ENCODE measurements at places on chromosomes 6 and 20.
A peak's percentile ranks its signal among the peaks of the same experiment; 100 is the strongest.

GRCh38 chr6:28542440-28543296, 17.0 kb downstream of the GPX5 start:
- DNase-seq: peak; percentile 84

DNA sequence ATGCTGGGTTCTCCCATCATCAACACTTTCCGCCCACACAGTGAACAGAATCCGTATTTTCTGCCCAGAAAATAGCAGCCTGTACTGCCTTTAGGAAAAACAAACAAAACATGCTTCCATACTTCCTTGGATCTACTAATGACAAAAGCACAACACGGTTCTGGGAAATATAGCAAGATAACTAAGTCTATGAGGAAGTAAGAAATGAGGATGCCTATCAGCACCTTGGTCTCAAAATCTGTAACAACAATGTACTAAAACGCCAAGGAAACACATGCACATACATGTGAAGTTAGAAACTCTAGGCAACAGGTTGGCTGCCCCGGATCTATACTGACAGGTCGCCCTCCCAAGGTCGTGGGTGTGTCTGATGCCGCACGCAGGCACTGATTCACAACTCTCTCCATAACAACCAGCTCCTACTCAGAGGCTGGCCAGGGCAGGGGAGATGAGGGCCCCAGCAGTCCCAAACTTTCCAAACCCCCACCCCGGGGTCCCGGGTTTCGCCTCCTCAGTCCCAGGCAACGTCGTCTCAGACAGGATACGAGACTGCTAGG, 710 bp downstream of the BTBD9 start:
- DNase-seq: no peak

GRCh38 chr6:13507306-13507860, 20.0 kb upstream of the GFOD1 start:
- DNase-seq: no peak

DNA sequence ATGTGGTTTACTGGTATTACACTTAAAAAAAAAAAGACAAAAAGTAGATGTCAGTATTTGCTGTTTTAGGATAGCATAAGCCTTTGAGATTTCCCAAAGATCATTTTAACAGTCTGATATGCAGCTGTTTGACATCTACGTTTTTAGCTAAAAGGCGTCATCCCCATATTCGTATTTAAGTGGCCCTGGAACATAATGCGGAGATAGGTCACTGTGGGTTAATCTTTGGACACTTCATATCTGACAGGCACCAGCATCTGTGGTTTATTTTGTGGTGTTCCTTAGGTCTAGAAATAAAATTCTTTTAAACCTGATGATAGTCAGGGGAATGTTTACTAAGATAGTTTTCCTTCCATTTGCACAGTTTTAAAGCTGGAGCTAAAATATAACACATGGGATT, 313.7 kb downstream of the SOX4 start:
- DNase-seq: no peak

GRCh38 chr6:53629862-53630532, 35.6 kb downstream of the KLHL31 start:
- no peak for DNase-seq

- DNase-seq: no peak
Observed at GRCh38 chr6:33170176-33171015, 21.9 kb downstream of the COL11A2 start.

- DNase-seq: no peak
Observed at GRCh38 chr6:21595285-21596144, 2.0 kb downstream of the SOX4 start.

DNA sequence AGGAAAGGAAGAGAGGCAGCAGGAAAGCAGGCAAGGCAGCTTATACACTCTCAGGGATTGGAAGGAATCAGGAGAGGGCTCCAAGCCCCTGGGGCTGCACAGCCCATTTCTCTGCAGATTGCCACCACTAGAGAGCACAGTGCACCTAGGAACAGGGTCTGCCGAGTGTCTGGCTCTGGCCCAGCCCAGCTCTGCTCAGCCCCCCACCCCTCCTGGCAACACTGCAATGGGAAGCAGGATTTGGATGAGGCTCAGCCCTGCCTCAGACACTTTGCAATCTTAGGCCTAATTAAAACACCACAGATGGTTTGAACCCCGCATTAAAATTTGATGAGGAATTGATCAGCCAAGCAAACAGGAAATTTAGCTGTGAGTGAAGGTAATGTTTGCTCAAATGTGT, 252.7 kb downstream of the DHX35 start:
- no peak for DNase-seq

DNA sequence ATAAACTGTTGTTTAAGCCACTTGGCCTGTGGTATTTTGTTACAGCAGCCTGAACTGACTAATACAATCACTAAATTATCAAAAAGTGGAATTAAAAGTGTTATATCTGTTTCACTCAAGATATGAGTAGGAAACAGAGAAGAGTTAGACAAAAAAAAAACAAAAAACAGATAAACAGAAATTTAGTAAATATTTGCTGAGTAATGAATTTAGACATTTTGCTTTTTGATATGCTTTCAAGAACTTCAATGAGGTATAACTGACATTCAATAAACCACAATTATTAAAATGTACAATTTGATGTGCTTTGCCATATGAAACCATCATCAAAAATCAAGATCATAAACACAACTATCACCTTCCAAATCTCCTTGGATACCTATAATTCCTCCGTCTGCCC, 369.2 kb downstream of the PAX1 start:
- DNase-seq: no peak

DNA sequence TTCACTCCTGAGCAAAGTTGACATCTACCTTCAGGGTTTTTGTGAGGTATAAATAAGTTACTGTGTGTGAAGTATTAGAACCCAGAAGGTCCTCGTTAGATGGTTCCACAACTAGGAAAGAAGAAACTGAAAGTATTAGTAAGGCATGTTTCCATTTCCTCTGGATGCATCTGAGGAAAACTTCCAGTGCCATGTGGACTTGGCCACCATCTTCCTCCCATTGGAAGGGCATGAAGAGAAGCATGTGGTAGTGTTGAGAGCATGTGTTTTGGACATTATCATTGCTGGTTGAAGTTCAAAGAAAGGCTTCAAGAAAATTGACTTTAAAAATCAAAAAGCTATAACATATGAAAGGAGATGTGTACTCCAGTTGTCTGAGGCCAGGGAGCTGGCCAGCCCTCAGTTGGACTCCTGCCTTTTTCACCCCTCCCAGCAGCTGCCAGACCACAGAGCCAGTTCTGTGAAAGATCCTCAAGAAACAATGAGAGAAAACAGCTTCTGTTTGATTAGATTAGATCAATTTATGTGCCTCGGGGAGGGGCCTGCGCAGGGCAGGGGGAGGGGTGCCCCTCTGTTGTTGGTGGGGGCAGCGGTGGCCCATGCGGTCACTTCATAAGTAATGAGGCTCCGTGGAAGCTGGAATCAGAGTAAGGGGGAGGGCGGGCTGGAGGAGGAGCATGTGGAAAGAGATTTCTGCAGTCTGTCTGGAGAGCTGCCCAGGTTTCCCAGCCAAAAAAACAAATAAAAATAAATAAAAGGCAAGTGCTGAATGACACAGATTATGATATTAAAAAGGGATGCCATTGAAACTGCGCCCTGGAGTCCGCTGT, 154.0 kb downstream of the JARID2 start:
- peak; percentile 61 for DNase-seq

DNA sequence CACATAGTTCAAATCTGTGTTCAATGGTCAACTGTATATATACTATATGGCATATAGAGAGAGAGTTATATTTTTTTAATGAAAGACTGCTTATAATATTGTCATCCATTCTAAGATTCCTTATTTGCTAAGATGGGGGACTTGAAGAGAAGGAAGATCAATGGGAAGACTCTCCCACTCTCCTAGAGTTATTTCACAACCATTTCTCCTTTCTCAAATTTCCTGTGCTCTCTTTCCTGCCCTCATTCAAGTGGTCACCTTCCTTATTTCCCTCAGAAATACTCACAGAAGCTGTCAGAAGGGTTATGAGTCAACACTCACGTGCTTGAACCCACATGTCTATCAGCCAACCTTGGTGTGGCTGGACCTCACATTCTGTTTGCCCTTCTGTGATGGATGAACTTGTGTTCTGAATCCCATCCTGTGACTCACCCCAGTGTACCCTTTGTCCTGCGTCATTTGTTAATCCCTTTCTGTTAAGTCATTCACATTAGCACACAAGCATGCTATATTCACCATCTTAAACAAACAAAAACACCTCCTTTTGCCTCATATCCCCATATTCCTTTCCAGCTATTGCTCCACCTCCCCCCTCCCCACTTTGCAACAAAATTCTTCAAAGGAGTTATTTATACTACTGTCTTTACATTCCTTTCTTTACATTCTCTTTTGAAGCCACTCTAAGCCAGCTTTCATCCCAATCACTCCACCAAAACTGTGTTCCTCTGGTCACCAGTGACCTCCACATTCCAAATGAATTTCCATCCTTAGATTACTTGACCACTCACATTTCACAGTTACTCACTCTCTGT, 279.3 kb upstream of the TCF21 start:
- DNase-seq: no peak

DNA sequence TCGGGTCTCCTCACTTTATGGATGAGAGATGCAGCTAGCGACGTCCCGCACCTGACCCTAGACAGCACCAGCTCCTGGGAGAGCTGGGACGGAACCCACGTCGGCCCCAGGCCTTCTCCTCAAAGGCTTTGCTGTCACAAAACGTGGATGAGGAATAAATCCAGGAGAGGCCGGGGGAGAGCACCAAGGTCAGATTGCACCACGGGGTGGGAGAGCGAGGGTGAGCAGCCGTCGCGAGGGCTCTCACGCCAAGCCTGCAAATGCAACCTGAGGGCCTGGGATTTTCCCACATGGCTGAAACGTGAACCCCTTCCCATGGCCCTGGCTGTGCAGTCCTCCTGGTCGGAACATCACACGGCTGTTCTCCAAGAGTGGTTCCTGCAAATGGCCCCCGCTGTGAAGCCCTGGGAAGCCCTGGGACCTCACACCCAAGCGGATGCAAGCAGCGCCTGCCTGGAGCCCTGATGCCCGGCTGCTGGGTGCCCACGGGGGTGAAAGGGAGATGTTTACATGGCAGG, 45.3 kb downstream of the DLL1 start:
- DNase-seq: no peak

- no peak for DNase-seq
Observed at GRCh38 chr6:108742041-108742440, 106.2 kb upstream of the ARMC2 start.
